ENCODE measurements at places on chromosomes 13 and 19.

- no peak for DNase-seq
Observed at GRCh38 chr13:113202912-113203311, 5.6 kb downstream of the PCID2 start.

- no peak for DNase-seq
Observed at GRCh38 chr13:112351825-112352224, 24.3 kb upstream of the SPACA7 start.

GRCh38 chr13:99228737-99229691 is 28.4 kb downstream of the UBAC2 start:
- no peak for DNase-seq

DNA sequence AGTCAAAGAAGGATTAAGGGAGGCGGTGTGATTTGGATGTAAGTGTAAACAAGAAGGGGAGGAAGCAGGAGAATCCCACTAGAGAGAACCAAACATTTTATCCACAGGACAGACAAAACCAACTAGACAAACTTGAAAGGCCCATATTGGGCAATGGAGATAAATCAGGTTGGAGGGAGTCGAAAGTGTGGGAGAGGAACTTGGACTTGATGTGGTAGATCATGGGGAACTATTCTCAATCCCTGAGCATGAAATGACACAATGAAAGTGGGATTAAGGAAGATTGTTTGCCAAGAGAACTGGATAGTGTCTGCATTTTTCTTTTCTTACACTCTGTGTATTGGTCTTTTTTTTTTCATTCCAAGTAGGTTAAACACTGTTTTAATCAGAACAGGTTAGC is 17.9 kb downstream of the GPR183 start:
- DNase-seq = no peak

DNA sequence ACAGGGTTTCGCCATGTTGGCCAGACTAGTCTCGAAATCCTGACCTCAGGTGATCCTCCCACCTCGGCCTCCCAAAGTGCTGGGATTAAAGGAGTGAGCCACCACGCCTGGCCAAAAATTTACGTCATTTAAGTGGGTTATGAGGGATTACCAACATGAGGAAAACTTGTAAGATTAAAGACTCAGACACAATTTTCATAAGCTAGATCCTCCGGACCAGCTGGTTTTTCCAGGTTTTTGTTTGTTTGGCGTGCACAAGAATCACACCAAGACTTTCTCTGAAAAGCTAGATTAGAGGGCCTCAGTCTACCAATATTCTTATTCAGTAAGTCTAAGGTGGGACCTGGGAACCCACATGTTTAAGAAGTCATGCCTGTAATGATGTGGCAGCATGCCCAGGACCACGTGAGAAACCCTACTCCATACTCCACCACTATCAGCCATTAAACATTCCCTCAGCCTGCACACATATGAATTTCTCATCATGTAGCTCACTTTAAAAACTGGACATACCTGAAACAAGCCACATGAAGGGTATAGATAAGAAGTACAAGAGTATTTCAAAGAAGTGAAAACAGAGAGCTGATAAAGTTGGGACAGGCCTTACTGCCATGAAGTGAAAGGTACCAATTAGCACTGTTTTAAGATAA is 25.7 kb downstream of the DIAPH3 start:
- no peak for DNase-seq

GRCh38 chr13:21347753-21348318 is 111.3 kb downstream of the ZDHHC20 start:
- no peak for DNase-seq

DNA sequence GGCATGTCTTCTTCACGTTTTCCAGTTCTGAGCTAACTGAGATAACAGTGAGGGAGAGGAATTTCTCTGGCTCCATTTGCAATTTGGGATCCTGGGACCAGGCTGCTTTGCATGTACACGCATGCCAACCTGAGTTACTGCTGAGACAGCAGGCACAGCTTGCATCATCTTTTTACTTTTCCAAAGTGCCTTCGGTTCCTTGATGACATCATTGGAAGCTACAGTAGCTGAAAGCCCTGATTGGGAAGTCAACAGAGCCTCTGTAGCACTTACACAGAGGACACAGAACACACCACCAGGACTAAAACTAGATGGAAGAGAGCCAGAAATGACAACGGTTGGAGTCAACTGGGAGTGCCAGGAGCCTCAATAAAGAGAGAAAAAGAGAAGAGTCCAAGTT is 399.1 kb upstream of the GPC6 start:
- DNase-seq = no peak

DNA sequence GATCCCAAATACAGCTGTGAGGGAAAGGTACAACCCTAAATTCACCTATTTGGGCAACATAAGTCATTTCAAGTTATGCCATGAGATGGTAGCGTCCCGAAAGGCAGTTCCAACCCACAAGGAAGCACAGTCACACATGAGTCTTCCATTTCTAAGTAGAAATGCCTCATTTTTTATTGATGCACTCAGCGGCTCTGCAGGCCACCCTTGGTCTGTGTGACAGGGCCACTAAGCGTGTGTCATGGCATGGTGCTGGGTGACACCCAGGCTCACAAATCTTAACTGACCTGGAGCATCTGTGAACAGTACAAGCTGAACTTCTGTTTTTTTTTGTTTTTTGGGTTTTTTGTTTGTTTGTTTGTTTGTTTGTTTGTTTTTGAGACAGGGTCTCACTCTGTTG is 15.1 kb downstream of the RAB20 start:
- no peak for DNase-seq

DNA sequence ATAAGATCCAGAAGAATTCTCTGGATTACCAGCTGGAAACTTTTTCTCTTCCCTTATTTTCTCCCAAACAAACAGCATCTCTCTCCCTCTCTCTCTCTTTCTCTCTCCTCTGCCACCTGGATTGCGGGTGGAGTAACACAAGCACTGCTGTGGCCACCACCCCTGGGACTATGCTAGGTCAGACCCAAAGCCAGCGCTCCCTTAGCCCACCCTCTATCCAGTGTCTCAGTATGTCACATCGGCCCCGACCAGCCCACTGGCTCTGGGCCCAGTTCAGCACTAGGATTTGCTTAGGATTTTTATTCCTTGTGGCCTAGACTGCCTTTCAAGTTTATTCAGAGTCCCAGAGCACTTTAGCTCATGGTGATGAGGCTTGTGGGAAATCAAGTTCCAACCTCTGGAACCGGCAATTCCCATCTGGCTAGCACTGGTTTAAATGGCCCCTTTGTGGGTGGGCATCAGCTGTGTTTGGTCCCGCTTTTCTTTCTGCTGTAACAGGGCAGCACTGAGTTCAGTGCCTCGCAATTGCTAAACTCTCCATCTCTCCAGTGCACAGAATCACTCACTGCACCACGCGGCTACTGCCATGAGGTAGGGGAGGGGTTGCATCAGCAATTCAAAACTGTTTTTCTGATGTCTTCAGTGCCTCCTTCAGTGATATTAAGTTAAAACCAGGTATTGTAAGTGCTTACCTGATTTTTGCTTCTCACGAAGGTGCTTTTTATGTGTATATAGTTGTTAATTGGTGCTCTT is 1623.1 kb downstream of the SLITRK5 start:
- no peak for DNase-seq

- DNase-seq = no peak
Observed at GRCh38 chr13:70812481-70812880, 704.2 kb upstream of the KLHL1 start.

DNA sequence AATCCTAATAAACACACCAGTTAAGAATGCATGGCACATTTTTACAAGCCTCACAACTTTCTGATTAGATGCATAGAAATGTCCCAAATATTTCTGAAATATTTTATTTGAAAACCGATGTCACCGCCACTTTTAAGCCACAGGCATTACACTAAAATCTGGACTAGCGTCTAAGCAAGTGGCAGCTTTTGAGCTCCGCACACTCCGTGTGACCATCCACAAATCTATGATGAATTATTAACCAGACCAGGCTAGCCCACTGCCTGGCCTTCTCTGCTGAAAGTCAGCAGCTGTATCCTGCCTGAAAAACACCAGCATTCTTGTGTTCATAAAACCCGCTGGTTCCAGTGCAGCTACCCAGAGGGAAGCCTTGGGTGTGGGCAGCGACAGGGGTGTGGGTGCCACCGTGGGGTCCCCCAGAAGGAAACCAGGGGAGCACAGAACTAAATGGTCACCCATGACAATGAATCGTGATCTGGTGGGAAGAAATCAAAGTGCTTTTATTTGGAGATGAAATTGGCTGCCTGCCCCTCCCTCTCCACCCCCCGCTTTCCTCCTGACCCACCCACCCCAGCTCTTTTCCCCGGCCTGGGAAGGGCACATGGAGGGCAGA is 13.8 kb downstream of the RASA3 start:
- no peak for DNase-seq

- no peak for DNase-seq
Observed at GRCh38 chr19:489418-490196, 6.7 kb upstream of the MADCAM1 start.

GRCh38 chr19:27676877-27677276 is 1536.1 kb downstream of the UQCRFS1 start:
- DNase-seq = no peak

- no peak for DNase-seq
Observed at GRCh38 chr13:30810261-30810701, 74.9 kb downstream of the ALOX5AP start.

Measured in dorsolateral prefrontal cortex (tissue), 122 donors.